ENCODE measurements at places on chromosomes 3 and 15.
A peak's percentile ranks its signal among the peaks of the same experiment; 100 is the strongest.

GRCh38 chr3:134721214-134721613 lies 70.4 kb upstream of the KY start:
- DNase-seq = peak; percentile 19

DNA sequence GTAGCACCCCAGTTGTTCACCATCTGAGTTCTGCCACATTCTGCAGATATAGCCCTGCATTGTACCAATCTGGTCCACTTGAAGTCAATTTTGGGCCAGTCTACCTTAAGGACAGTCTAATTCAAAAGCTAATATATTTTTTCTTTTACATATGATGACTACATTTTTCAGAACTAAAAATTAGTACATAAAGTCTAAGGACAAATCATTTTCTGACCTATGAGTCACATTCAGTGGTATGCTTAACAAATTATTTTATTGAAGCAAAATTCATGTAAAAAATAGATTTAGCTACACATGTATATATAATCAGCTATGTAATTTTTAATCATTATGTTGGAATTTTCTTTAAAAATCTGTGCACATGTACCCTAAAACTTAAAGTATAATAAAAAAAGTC lies 52.1 kb upstream of the IL12A start:
- DNase-seq = no peak

GRCh38 chr15:46710401-46710960 lies 1006.8 kb upstream of the SEMA6D start:
- no peak for DNase-seq

GRCh38 chr15:42011074-42011473 lies 9.8 kb downstream of the PLA2G4E start:
- DNase-seq = no peak

GRCh38 chr3:113557374-113557773 lies 25.0 kb downstream of the SIDT1 start:
- no peak for DNase-seq

DNA sequence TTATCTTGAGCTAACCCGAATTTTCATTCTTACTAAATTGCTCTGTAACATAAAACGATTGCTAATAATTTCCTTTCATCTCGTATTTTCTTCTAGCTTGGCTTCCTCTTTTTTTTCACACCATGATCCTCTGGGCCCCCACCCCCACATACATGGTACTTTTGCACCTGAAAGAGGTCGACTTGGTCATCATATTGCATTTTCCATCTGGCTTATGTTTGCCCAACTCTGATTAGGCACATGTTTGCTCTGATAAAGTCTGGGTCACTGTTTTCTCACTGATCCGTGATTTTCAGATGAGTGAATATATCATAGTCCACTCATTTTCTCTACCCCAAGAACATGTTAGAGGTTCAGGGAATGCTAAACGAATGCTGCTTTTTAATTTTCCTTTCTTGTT lies 49.5 kb downstream of the ARRDC4 start:
- DNase-seq = no peak

- no peak for DNase-seq
Observed at GRCh38 chr3:106908181-106908938, 468.9 kb upstream of the CCDC54 start.

GRCh38 chr3:121835465-121835801 lies 424 bp downstream of the EAF2 start:
- peak; percentile 12 for DNase-seq

- no peak for DNase-seq
Observed at GRCh38 chr3:156409694-156410093, 145.2 kb downstream of the SSR3 start.

DNA sequence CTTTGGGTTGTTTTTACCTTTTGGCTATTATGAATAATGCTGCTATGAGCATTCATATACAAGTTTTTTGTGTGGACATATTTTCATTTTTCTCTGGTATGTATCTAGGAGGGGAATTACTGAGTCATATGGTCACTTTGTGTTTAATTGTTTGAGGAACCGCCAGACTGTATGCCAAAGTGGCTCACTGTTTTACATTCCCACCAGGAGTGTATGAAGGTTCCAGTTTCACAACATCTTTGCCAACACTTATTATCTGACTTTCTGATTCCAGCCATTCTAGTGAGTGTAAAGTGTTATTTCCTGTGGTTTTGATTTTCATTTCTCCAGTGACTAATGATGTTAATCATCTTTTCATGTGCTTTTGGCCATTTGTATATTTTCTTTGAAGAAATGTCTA lies 51.8 kb downstream of the CMTM7 start:
- DNase-seq = peak; percentile 86

- DNase-seq = no peak
Observed at GRCh38 chr3:59998058-59998457, 948.2 kb upstream of the CFAP20DC start.

DNA sequence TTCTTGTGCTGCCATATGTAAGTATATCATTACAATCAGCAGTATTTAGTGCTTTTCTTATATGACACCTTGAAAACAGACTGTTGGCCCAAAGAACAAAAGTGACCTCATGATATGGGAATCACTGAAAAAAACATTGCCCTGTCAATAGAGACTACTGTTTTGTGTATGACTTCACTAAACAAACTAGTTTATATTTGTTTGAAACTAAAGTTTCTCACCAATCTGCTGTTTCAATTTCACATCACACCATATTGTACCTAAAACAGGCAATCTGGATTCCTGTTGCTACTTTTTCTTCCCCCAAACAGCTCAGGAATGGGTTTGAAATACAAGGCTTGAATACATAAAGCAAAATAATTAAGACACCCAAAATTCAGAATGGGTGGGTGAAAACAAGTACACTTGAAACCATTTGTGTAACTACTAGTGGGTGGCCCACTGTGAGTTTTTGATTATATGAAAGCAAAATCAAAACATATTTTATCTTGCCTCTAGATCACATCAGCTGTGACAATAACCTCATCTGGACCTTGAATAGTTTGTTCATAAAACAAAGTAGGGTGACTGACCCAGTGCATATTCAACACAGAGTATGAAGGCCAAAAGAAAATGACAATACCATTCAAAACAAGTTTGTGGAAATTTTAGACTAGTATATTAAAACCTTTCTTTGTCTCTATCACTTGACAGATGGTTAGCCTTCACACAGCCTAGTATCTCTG lies 5.9 kb downstream of the ZBTB20 start:
- DNase-seq = no peak

DNA sequence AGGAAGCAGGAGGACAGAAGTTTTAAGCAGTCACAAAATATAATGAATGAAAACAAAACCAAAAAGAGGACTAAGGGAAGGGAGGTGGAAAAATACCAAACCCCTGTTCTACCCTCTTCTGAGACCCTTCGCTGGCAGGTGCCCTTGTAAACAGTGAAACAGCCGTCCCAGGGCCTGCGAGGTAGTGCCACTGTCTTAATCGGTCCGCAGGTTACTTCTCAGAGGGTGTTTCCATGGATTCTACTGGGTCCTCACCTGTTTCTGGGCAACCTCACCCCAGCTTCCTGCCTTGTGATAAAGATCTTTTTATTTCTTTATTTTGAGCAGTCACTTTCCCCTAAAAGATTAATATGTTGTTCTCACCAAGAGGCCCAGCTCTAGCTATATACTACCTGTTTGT lies 65.3 kb downstream of the SLC30A4 start:
- no peak for DNase-seq

- no peak for DNase-seq
Observed at GRCh38 chr3:126811530-126811929, 107.5 kb downstream of the CHCHD6 start.

- no peak for DNase-seq
Observed at GRCh38 chr3:106161246-106161645, 292.4 kb upstream of the CBLB start.

GRCh38 chr3:124492824-124493223 lies 237.4 kb upstream of the UMPS start:
- DNase-seq = no peak

GRCh38 chr3:165254812-165255211 lies 58.6 kb upstream of the SLITRK3 start:
- DNase-seq = no peak

Data from suppressor macrophage treated with lipopolysaccharide for 4 hours (primary cell).